GM12891 (cell line): ENCODE measurements at places on chromosomes 2 and 18.
A peak's percentile ranks its signal among the peaks of the same experiment; 100 is the strongest.

- DNase-seq: peak; percentile 19
Measured at GRCh38 chr18:50560681-50561629, 1.1 kb downstream of the MAPK4 start.

DNA sequence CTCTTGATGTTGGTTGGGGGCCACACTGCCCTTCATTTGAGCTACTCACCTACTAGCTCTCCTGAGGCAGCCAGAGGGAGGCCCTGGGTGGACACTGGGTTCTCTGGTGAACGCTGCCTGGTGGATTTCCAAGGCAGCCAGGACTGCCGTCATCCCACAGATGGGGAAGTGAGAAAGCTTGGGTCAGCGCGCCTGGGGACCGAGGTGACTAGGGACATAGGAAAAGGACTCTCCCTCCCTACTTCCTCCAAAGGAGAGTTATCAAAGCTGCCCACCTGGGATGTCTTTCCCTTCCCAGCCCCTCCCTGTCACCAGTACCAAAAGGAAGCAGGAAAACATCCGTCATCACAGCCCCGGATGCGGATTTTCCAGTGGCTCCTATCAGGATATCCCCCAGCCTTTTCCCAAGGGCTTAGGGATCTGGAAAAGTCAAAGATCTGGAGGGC, 3.8 kb upstream of the SEMA4C start:
- DNase-seq: no peak

- no peak for DNase-seq
Measured at GRCh38 chr18:40355726-40356125, 1599.3 kb upstream of the PIK3C3 start.

GRCh38 chr2:189868896-189869295, 84.6 kb downstream of the PMS1 start:
- DNase-seq: no peak

DNA sequence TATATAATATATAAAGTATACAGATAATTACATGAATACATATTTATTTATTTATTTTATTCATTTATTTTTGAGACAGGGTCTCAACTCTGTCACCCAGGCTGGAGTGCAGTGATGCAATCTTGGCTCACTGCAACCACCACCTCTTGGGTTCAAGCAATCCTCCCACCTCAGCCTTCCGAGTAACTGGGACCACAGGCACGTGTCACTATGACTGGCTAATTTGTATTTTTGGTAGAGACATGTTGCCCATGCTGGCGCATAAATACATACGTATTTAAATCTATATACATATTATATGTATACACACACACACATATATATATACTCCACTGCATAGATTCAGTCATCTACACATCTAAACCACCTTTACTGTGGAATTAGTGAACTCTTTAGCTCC, 20.6 kb upstream of the NDUFV2 start:
- DNase-seq: no peak

- no peak for DNase-seq
Measured at GRCh38 chr2:64781711-64782390, 128.1 kb upstream of the SERTAD2 start.

DNA sequence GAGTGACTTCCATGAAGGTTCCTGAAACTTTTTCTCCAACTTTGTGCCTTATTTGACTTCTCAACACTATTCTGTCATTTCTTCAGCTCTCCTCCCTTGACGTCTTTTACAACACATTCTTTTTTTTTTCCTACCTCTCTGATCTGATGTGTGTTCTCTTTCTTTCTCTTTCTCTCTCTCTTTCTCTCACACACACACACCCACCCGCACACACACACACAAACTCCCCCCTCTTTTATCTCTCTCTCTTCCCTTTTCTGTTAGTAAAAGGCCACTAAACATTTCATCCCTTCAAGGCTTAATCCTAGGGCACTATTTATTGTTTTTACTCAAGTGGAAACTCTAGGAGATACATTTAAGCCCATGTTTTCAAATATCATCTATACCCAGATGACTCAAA, 107.8 kb upstream of the CNTNAP5 start:
- DNase-seq: no peak

GRCh38 chr18:28081516-28081915, 95.4 kb downstream of the CDH2 start:
- no peak for DNase-seq

GRCh38 chr2:144776766-144777165, 256.8 kb upstream of the ZEB2 start:
- DNase-seq: no peak

DNA sequence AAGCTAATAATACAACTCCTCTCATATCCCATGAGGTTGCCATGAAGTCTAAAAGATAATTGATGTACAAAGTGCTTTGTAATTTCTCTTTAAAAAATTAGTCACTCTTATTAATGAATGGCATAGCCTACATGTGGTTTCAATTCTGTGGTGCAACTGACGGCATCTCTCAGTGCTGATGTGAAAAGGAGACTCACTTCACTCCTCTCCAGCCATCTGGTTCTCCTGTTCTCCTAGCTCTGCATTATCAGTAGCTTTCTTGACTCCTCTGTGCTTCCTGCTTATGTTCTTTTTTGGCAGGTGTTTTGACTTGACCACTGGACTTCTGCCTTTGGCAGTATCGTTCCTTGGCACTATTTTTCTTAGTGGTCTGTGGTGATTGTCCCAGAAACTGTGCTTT, 134.9 kb upstream of the ZFP36L2 start:
- no peak for DNase-seq

- no peak for DNase-seq
Measured at GRCh38 chr2:238236571-238236970, 3.3 kb downstream of the HES6 start.

- DNase-seq: no peak
Measured at GRCh38 chr18:33210575-33211189, 229.8 kb downstream of the CCDC178 start.

DNA sequence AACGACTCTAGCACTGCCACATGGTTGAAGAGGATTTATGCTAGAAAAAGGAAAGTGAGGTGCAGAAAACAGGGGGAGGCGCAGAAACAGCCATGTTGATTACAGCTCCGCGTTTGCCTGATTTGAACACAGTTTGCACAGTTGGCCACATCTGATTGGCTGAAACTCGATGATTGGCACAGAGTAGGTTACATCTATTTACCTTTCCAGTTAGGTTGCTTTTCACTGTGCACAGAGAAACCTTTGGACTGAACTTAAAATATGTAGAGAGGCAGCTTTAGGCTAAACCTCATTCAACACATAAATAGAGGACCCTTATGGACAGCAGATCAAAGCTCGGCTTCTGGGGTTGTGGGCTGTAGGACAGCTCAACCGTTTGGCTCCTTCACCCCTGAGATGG, 153.7 kb upstream of the APCDD1 start:
- DNase-seq: no peak
